Stimulated activated naive CD4-positive, alpha-beta T cell (primary cell): ENCODE measurements at places on chromosomes 6 and 20.

DNA sequence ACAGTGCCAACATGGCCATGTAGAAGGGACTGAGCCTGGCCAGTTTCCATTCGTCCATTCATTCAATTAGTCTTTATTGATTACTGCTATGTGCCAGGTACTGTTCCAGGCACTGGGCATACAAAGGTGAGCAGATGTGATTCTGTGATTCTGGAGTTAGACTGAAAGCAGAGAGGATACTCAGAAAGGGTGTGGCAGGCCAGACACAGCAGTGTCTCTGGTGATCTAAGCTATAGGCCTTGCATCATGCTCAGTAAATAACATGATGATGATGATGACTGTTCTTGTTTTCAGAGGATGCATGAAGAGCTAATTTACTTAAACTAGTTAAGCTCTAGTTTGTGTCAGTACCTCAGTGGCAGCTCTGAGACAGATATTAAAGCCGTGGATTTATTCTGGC lies 31.4 kb upstream of the FUCA2 start:
- DNase-seq = no peak

- no peak for DNase-seq
Observed at GRCh38 chr20:43723186-43723585, 3.6 kb downstream of the GTSF1L start.

DNA sequence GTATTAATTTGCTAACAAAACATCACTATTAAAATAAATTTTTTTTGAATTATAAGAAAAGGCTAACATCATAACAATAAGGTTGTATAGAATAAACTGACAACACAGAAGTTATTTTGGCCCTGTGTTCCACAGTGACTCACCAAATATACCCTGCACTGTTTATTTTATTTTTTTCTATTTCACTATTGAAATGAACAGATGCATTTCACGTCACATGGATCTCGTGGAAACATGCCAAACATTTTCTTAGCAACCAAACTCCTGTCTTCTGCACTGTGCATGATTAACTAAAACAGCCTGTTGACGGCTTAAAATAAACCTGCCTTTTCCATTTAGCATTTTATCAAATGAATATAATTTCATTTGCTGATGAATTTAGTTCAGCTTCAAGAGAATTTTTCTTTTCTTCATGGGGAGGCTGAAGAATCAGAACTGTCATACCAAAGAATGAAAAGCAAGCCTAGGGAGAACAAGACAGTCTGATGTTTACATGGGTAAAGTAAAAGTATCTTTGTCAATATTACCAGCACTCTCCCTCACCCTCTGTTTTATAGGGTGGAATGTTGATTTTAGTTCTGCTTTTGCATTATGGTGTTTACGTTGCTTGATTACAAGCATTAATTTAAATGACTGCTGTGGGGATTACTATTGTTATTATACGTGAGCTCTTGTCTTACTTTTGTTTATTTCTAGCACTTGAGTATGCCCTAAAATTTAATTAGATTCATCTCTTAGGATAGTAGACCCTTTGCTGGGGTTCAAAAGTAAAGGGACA lies 115.3 kb downstream of the LCA5 start:
- no peak for DNase-seq

- DNase-seq = no peak
Observed at GRCh38 chr6:87754828-87755227, 52.8 kb upstream of the AKIRIN2 start.

DNA sequence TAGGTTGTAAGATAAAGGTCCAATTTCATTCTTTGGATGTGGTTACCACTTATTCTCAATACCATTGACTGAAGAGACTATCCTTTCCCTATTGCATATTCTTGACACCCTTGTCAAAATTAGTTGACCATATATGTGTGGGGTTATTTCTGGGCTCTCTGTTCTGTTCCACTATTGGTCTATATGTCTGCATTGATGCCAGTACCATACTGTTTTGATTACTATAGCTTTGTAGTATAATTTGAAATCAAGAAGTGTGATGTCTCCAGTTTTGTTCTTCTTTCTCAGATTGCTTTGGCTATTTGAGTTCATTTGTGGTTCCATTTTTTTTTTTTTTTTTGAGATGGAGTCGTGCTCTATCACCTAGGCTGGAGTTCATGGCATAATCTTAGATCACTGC lies 8.1 kb upstream of the LRP11 start:
- DNase-seq = no peak

DNA sequence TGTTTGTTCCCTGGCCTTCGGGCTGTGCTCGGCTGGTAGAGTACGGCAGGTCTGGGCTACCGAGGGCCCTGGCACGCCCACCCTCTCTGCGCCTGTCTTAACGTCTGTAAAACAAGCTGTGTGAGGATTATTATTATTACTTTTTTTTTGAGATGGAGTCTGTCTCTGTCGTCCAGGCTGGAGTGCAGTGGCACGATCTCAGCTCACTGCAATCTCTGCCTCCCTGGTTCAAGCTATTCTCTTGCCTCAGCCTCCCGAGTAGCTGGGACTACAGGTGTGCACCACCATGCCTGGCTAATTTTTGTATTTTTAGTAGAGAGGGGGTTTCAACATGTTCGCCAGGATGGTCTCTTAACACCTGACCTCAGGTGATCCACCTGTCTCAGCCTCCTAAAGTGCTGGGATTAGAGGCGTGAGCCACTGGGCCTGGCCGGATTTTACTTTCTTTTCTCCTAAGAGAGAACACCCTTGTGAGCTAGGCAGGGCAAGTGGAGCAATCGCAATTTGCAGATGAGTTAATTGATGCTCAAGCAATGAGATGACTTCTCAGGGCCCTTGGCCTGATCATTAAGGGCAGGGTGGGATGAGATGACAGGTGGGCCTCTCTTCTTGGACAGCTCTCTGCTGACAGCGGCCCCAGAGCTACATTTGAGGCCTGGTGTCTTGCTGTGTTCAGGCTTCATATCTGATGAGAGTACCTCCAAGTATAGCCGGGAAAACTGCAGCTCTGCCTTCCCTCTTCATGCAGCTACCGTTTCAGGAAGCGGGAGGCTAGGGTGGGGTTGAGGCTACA lies 859 bp upstream of the SMIM29 start:
- no peak for DNase-seq

DNA sequence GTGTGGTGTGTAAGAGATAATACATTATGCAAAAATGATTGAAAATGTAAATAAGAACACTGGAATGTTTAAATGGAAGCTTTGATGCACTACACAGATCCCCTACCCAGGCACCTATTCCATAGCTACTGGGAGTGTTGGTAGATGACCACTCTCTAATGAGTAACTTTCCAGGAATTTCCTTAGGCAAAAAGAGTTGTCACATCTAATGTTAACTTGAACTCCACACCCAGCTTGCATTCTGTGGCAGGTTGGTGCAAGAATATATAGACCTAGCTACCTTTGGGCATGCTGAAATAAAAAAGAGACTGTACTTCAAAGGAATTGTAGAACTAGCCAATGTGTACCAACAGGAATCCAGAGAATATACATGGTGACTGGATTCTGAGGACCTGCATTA lies 1254.2 kb upstream of the EYS start:
- DNase-seq = no peak

- DNase-seq = no peak
Observed at GRCh38 chr20:11060423-11061185, 386.8 kb upstream of the JAG1 start.

GRCh38 chr6:137821491-137821890 lies 45.6 kb upstream of the TNFAIP3 start:
- no peak for DNase-seq

DNA sequence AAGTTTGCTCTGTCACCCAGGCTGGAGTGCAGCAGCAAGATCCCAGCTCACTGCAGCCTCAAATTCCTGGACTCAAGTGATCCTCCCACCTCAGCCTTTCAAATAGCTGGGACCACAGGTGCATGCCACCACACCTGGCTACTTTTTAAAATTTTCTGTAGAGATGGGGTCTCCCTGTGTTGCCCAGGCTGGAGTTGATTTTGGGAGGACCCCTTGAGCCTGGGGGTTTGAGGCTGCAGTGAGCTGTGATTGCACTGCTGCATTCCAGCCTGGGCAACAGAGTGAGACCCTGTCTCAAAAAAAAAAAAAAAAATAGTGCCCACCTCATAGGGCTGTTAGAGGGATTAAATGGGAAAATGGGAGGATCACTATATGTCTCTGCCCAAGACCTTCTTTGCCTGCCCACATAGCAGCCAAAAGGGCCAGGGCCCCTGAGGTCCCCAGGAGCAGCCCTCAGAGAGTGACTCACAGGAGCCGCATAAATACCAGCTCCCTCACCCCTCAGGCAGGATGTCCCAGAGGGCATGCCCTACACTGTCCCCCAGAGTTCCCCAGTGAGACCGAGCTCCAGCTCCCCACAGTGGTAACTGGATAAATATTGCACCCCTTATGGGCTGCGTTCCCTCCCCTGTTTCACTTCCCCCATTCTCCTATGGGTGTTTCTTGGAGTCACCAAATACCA lies 11.7 kb upstream of the MDGA1 start:
- no peak for DNase-seq

DNA sequence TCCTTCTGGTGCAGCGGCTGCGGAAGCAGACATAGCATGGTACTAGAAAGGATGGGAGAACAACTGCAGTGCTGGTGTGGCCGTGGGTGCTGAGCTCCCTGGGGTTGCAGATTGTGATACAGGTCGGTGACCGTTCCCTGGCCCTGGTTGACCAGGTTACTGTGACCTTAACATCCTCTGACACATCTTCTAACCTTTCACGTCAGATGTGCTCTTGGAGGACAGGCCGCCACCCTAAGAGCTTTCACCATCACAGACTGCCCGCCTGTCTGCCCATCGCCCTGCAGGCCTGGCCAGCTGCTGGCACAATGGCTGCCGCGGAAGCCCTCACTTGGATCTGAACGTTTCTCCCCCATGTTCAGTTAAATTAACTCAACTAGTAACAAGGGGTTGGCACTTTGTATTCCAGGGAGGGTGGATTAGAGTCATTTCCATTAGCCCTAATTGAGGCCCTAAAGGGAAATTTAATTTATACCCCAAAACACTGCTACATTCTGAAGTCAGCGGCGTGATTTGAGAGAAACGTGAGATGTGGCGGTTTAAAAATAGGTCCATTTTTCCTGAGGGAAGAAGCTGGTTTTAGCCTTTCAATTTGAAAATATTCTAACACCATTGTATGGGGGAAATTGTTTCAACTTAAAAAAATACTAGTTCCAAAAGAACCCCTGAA lies 443.9 kb upstream of the CDH4 start:
- DNase-seq = no peak

DNA sequence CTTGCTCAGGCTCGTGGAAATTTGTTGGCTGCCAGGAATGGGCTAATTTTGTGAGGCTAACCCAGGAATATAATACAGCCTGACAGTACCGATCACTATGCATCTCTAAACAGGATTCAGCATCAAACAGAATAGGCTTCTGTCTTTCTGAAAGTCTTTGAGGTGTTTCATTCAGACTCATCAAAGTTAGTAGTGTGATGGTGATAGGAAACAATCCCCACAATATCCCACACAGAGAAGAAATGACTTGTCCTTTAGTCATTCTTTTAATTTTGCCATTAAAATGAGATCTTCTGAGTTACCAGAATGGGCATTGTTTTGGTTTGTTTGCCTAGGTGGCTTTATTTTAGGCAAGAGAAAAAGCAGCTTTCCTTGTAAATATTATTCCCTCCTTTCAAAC lies 54.3 kb downstream of the FAM229B start:
- DNase-seq = no peak

- no peak for DNase-seq
Observed at GRCh38 chr6:1739220-1739619, 129.5 kb downstream of the FOXC1 start.

- DNase-seq = no peak
Observed at GRCh38 chr20:37526839-37527637, 638 bp downstream of the BLCAP start.

GRCh38 chr20:37144856-37145404 lies 34.2 kb upstream of the RPN2 start:
- no peak for DNase-seq
